ENCODE measurements at places on chromosomes 2 and 18.

DNA sequence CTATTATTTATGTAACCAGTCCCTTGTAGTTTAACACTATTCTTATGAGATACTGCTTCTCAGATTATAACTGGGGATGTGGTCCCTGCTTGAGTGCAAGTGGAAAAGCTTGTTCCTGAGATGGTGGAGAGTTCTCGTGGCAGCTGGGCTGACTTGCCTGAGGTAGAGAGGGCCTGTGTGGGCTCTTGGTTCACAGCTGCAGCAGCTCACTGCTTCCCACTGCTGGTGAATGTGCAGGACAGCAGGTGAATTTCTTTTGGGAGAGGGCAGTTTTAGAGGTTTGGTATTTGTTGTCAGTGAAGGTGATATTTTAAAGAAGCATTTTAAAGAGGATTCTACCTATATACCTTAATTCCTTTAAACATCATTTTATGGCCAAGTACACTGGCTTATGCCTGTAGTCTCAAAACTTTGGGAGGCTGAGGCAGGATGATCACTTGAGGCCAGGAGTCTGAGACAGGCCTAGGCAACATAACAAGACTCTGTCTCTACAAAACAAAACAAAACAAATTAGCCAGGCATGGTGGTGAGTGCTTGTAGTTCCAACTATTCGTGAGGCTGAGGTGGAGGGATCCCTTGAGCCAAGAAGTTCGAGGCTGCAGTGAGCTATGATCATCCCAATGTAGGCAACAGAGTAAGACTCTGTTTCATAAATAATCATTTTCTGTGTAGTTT is 94.8 kb downstream of the MTA3 start:
- DNase-seq = peak; percentile 48

- DNase-seq = no peak
Measured at GRCh38 chr2:172905937-172906811, 169.5 kb upstream of the MAP3K20 start.

- DNase-seq = no peak
Measured at GRCh38 chr2:127577973-127578372, 42.5 kb downstream of the MYO7B start.

- peak; percentile 96 for DNase-seq
Measured at GRCh38 chr2:85772019-85772745, 18.4 kb downstream of the ATOH8 start.

DNA sequence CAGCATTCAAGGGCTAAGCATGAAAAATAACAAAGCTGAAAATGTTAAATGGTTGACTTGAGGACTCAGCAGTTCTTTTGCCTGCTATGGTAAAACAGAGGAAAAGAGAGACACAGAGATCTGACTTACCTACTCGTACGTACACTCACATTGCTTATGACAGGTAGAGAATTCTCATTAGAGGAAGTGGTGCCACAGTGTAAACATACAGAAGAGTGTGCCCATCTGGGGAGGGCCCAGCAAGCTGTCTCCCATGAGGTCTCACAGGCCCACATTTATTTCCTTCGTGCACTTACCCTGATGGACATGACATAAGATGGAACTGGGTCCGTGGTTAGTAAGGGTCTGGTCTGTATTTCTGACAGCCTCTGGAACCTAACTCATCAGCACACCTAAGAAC is 729.1 kb downstream of the BCL11A start:
- DNase-seq = no peak

DNA sequence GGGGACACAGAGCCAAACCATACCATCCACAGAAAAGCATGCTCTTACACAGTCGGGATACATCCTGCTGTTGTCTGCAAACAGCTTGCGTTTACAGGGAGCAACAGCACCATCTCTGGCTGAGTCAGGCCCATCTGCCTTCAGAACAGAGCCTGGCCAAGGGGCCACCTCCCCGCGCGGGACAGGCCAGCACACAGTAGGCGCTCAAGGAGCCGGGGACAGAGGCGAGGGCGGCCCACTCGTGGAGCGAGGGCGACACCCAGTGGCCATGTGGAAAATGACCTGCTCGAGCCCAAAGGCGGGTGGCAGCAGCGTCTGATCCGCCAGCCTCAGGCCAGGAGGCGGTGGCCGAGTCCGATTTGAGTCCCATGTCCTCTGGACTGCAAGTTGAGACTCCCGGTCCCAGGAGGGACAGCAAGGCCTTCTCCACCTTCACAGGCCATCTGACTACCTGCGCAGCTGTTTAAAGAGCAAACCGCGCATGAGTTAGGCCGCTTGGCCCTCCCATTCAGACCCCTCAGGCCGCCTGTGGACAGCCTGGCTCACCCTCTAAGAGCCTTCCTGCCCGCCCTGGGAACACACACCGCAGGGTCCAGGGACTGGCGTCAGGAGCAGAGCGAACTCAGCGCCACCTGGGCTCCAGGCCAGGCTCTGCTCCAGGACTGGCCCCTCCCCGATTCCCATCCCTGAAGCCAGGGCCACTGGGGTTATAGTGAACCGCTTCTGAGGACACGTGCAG is 38.3 kb downstream of the TTC32 start:
- peak; percentile 11 for DNase-seq

DNA sequence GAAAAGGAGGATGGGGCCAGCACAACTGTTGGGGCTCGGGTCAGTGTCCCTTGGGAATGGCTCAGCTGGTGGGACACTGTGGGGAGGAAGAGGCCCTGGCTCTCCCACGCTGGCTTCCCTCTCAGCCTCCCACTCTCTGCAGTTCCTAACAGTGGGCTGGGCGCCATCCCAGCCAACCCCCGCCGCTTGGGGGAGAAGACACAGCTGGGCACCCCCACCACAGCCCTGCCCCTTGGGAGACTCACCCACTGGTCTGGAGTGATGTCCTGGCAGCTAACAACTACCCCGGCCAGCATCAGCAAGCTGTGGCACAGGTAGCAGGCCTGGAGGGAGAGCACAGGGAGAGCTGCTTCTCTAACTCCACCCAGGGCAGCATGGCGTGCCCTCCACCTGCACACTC is 8.3 kb upstream of the SEMA4C start:
- DNase-seq = no peak

DNA sequence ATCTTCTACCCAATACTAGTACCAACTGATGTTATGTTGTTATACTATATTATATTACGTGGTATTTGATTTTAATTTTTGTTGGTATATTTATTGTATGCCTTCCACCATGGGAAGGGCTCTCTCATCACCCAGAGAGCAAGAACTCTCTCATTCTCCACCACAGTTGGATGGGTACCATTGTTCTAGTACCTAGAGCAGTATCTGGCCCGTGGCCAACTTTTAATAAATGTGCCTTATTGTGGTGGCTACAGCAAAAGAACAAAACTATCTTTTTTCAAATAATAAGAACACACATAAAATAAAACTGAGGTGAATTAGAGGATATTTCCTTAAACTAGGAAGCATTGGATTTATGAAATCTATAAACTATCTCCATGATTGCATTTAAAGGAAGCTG is 71.8 kb downstream of the PID1 start:
- DNase-seq = no peak

DNA sequence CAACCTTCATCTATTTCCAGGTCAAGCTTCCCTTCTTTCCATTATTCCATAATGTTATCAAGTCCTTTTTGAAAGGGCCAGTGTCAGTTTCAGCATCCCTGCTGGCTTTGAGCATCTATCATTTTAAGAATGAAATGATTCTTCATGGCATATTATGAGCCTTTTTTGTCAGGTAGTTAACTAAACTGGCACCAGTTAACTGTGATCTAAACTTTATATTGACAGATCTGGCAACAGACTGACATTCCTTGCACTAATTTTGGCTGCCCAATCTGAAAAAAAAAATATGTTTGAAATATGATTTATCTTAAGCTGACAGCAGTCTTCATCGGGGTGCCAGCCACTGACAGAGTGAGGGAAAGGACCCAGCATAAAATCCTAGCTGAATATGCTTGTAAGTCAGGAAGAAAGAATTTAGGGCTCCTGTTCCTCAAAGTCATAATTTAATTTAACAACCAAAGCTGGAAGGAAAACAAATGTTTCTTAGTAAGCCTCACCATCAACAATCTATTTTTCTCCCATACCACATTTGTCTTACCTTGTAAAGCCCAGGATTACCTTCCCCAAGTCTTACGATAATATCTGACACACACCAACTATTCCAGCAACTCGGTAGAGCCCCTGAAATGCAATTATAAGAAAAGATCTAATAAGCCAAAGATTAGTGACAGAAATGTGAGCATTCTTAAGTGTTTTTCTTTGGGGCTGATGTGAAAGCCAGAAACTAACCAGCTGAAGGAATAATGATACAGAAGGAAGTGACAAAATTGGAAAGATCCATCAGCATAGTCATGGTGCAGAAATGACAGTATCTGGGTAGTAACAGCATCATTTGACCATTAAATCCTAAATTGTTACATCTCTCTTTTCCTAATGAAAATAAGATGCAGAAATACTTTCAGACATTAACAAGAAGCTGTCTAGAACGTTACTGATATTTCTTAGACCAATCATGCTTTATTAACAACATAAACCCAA is 228.1 kb downstream of the RBM43 start:
- DNase-seq = no peak

GRCh38 chr18:63087421-63088230 is 231.9 kb downstream of the BCL2 start:
- no peak for DNase-seq

GRCh38 chr18:34522603-34523002 is 187.5 kb upstream of the DTNA start:
- DNase-seq = no peak

- no peak for DNase-seq
Measured at GRCh38 chr2:28348149-28348567, 44.5 kb upstream of the FOSL2 start.

DNA sequence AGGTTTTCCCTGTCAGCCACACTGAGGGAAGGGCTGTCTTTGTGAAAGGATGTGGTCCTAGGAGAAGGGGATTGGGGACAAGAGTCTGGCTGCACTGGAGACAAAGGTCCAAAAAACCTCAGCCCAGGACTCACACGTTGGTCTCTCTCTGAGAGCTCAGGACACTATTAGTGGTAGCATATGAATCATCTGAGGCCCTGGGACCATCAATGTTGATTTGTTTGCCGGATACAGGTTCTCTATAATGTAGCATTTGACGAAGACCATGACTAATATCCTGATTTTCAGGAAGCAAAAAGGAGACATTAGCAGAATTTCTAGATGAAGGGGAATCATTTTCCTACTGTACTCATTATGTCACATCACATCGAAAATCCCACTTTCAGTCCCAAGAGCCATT is 22.2 kb upstream of the DNAH6 start:
- no peak for DNase-seq

DNA sequence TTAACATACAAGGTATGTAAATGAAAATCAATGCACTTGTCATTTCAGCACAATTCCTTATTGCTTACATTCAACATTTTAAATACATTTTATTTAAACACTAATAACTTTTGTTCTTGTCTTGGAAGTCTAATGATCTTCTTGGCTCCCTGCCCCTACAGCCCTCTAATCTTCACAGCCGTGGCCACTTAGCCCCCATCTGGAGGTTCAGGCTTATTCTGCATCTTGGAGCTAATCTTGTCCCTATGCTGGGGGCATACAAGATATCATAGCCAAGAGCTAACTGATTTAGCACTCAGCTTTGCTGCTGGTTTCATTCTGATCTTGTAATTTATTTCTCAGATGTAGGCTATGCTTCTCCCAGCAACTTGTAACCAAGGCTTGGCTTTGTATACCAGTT is 140.8 kb downstream of the TMEFF2 start:
- DNase-seq = no peak

- no peak for DNase-seq
Measured at GRCh38 chr2:45466053-45466452, 145.0 kb downstream of the SRBD1 start.

DNA sequence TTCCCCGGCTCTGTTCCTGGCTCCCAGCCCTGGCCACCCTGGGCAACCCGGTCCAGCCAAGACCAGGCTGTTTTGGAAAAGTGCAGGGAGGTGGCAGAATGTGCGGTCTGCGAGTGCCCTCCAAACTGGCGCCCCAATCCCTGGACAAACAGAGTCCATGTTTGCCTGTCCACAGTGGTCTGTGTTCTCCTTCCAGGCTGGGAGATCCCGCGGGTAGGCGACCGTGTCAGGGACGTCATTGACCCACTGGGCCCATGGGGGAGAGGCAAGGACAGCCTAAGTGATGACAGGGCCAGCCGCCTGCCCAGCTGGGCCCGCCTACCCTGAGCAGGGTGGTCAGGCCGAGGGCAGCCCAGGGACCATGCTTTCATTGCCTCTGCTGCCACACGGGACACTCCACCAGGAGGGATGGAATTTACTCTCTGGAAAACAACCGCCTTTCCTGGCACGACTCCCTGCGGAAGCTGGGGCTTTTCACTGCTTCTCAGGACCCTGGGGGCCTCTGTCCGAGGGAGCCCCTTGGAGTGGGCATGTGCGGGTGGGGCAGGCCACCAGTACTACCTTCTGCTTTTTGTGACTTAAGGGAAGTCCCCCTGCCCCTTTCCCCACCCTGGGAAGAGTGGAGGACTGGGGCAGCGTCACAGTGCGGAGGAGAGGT is 20.1 kb downstream of the CYP26B1 start:
- DNase-seq = no peak

GRCh38 chr2:98509542-98510321 is 65.1 kb downstream of the INPP4A start:
- no peak for DNase-seq

- no peak for DNase-seq
Measured at GRCh38 chr18:70058916-70059315, 111.2 kb upstream of the CD226 start.

DNA sequence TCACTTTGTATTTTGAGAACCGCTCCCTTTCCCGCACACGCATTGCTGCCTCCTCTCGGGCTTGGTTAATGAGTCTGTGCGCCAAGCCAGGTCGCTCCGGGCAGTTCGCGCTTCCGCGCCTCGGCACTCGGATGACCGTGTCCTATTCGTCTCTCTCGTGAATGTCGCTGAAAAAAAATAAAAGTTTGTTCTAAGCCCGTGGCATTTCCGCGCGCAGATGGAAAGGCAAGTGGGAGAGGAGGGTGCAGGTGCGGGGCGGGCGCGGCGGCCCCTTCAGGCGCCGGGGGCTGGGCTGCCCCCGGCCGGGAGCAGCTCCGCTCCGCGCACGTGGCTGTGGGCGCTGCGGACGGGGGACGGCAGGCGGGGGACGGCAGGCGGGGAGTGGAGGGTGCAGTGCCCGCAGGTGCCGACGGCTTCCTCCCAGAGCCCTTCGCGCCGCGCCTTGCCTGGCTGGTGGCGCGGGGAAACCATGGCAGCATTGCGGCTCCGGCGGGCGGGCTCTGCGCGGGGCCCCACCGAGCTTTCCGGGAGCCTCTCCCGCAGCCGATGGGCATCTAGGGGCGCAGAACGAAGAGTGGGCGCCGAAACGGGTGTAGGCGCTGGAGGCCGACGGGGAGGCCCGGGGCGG is 159.6 kb upstream of the SIX2 start:
- DNase-seq = no peak
